Thoracic aorta (tissue), 2 donors: ENCODE measurements at places on chromosomes 16 and 17.

DNA sequence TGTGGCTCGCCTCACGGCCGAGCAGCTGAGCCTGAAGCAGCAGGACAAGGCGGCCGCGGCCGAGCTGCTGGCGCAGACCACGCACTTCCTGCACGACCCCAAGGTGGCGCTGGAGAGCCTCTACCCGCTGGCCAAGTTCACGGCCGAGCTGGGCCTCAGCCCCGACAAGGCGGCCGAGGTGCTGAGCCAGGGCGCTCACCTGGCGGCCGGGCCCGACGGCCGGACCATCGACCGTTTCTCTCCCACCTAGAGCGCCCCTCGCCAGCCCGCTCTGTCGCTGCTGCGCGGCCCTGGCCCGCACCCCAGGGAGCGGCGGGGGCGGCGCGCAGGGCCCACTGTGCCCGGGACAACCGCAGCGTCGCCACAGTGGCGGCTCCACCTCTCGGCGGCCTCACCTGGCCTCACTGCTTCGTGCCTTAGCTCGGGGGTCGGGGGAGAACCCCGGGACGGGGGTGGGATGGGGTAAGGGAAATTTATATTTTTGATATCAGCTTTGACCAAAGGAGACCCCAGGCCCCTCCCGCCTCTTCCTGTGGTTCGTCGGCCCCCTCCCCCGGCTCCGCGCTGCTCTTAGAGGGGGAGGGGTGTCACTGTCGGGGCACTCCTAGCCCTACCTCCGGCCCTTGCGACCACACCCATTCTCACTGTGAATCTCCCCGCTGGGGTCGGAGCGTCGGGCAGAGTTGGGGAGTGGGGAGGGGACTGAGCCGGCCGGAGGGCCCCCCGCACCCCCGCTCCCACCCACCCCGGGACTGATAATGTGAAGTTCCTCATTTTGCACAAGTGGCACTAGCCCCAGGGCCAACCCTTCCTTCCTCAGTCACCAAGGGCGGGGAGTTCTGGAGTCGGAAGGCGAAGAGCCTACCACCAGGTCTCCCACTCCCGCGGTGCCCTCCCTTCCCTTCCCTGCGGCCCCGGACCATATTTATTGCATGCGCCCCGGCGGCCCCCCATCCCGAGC lies 4.0 kb downstream of the HIC1 start:
- no peak for DNase-seq
- H3K27ac ChIP-seq, result no peak overlapping the region
- H3K27me3 ChIP-seq, result no peaks in the 10 kb centered on the region

DNA sequence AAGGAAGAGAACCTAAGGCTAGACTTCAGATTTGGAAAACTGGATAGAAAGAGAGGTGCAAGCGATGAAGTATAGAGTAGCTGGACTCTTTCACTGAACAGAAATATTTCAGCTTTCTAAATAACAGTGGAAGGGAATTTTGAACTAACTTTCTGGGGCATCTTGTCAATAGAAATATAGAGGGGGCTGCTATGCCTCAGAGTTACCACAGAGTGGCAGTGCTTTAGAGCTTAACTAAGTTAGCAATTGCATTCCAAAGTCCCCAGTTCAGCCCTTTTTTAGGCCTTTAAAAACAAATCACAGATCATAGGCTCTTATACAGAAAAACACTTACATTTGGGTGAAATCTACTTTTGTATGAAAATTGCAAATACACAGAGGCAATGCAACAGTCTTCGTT lies 154.2 kb upstream of the CDH8 start:
- no peak for DNase-seq
- no peaks in the 10 kb centered on the region for H3K27me3 ChIP-seq
- no peaks in the 10 kb centered on the region for H3K4me1 ChIP-seq
- H3K4me3 ChIP-seq, result no peak overlapping the region

DNA sequence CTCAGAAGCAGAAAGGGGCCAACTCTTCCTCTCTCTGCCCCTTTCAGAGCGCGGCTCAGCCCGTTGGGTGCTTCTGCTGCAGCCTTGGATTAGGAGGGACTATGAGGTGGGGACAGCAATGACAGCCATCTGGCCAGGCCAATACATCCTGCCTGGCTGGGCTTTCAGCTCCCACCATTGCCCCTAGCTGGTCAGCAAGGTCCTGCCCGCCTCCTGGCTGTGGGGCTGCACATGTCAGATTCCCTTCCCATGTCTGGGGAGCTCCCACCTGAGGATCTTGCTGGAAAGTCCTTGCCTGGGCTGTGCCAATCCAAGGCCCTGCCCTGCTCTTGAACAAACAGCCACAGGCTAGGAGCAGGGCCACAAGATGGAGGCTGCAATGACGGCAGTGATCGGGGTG lies 8.3 kb downstream of the TRIM65 start:
- peaks cover 18% of the 10 kb centered on the region for H3K36me3 ChIP-seq
- no peak overlapping the region for H3K4me3 ChIP-seq
- no peaks in the 10 kb centered on the region for H3K27me3 ChIP-seq
- no peak overlapping the region for H3K27ac ChIP-seq

DNA sequence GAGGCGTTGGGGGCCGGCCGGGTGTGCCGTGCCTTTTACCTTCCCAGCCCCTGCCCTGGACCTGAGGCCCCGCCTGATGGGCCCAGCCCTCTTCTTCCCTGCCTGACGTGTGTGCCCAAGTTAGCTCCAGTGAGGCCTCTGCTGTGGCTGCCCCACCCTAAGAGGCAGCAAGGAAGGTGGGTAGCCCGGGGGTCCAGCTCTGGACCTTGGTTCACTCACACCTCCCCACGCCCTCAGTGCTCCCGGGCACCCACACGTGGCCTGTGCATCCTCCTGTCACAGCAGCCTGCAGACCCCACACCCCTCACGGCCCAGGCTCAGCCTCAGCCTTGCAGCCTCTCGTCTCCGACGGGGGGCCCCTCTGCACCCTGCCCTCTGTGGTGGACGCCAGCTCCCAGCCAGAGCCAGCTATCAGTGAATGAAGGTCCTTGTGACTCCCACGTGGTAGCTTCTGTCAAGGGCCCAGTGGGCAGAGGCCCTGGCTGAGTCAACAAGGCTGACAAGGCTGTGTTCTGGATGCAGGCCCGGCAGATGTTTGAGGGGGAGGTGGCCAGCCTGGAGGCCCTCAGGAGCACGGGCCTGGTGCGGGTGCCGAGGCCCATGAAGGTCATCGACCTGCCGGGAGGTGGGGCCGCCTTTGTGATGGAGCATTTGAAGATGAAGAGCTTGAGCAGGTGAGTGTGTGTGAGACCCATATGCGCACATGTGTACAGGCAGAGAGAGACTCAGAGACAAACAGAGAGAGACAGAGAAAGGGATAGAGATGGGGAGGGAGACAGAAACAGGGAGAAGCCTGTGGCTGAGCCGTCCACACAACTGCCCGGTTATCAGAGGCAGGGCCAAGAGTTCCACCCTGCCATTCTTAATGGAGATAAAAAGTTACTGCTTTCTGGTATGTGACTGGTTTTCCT lies 2.8 kb downstream of the FN3K start:
- peaks cover 27% of the 10 kb centered on the region for H3K36me3 ChIP-seq
- H3K4me1 ChIP-seq, result peaks cover 19% of the 10 kb centered on the region
- H3K4me3 ChIP-seq, result no peak overlapping the region
- no peaks in the 10 kb centered on the region for H3K27me3 ChIP-seq

DNA sequence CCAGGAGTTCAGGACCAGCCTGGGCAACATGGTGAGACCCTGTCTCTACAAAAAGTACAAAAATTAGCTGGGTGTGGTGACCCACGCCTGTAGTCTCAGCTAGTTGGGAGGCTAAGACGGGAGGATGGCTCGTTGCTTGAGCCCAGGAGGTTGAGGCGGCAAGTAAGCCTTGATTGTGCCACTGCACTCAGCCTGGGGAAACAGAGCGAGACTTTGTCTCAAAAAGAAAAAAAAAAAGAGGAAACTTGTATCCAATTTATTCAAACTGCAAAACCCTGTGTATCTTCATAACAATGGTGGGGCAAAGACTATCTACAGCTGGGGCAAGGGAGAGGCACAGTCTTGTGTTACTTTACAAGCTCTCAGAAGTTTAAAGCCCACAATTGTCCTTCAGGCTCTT lies 21.5 kb downstream of the GRB7 start:
- H3K27me3 ChIP-seq, result no peaks in the 10 kb centered on the region
- no peak for DNase-seq
- no peaks in the 10 kb centered on the region for H3K36me3 ChIP-seq
- peaks cover 7% of the 10 kb centered on the region for H3K4me1 ChIP-seq

GRCh38 chr17:9671559-9671958 lies 26.2 kb downstream of the USP43 start:
- no peak for DNase-seq
- H3K27ac ChIP-seq, result no peak overlapping the region
- no peaks in the 10 kb centered on the region for H3K27me3 ChIP-seq

DNA sequence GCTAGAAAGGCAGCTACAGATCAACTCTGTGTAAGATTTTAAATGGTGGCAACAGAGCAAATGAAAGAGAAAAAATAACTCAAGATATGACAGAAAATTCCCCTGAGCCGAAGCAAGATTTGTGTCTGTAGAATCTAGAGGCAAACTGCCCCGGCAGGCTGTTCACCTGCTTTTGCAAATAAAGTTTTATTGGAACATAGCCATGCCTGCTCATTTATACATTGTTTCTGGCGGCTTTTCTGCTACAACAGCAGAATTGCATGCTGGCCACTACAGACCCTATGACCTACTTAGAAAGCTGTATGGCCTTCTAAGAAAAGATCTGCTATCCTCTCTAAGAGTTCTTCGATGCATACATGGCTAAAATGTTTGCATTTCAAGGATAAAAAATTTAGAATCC lies 119.5 kb downstream of the SALL1 start:
- H3K36me3 ChIP-seq, result no peaks in the 10 kb centered on the region
- H3K27ac ChIP-seq, result no peak overlapping the region
- DNase-seq, result no peak
- no peaks in the 10 kb centered on the region for H3K4me1 ChIP-seq
- no peak overlapping the region for H3K4me3 ChIP-seq
